Activated naive CD4-positive, alpha-beta T cell treated with anti-CD3 and anti-CD28 coated beads, Interleukin-2, amount 50 U/mL, for 72 hours (primary cell): ENCODE measurements at places on chromosomes 1 and 21. TPM values are rescaled to one million over a fixed set of nuclear protein-coding genes. Genes with fewer than 3 reads are reported as not detected.

SYNC gene
- total RNA-seq, result not detected

AVPR1B gene
- not detected for total RNA-seq

C8A gene
- total RNA-seq, result not detected

RNF186 gene
- total RNA-seq, result not detected

COL9A2 gene
- total RNA-seq, result 7.0 TPM

TMOD4 gene
- 0.77 TPM for total RNA-seq

SYTL1 gene
- total RNA-seq, result 35.1 TPM

KCNA2 gene
- not detected for total RNA-seq

GRCh38 chr1:76374086-76374485 lies 299.5 kb downstream of the ST6GALNAC3 start:
- no peak for DNase-seq

DNA sequence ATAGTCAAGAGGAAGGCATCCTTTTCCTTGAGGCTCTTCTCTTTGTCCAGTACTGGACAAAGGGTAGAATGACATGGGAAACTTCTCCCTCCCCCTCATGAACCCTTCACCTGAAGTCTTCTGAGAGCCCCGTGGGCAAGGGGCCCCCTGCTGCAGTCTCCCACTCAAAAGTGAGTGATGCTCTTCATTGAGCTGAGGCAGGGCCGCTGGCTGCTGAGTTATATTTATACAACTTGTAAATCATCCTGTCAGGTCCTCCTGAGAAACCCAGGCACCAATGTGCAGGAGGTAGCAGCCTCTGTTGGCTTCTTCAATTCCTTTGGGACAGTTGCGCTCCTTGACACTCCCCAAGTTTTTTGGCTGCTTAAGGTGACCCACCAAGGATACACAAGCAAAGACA lies 150.2 kb downstream of the IGSF21 start:
- no peak for DNase-seq

DNA sequence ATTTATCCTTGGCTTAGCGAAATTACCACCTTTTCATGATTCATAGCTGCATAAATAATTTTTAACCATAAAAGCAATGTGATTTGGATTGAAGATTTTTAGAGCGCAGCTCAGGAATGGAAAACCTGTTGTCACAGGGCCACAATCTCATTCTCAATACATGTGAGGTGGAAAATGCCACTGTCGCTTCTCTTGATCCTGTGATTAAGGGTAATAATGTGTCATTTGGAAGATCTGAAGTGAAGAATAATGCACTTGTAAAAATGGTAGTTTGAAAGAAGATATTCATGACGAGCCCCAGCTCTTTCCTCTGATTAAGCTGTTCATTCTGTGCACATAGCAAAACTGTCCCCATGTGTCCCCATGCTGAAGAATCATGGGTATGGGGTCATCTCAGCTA lies 230.4 kb downstream of the BACH1 start:
- no peak for DNase-seq

DNA sequence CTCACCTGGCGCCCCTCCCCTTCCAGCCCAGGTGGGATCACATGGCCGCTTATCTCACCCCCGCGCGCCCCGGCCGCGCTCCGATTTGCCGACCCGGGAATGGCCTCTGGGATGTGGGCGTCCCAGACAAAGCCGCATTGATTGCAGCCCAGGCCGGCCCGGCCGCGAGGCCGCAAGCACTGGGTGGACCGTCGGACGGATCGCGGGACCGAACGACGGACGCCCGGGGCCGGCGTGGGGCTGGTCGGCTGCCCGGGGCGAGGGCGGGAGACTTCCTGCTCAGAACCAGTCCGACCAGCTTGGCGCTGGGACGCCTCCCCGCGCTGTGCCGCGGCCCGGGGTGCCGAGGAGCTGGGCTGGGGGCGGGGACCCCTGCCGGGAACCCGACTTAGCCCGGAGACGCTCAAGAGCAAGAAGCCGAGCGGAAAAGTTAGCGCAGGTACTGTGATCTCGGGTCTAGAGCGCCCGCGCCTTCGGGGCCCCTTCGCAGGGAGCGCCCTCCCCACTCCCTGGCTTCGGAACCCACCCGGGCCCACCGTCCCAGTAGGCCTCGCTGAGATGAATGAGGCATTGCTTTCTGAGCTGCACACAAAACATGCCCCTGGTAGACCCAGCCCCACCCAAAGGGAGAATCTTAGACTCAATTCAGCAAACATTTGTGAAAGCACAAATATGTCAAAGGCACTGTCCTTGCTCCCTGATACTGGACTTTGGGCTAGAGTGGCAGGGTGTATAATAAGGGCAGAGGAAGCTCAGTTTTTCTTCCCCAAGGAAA lies 415 bp upstream of the LAD1 start:
- no peak for DNase-seq

DNA sequence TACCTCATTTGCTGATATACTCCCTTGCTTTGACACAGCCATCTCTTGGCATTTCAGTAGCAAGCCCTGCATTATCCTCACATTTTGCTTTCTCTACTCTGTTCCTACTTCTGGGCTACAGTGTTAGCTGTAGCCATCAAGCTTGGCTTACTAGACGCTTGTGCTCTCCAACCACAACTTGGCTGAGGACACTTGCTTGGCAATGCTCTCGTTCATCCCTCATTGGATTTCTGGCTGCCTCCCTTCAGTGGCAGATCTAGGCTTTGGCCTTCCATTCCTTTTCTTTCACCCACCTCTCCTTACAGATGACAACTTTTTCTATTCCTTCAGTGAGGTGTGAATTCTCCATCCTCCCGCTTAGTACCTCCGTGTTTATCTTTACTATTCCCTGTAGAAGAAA lies 428.7 kb upstream of the LRRC7 start:
- no peak for DNase-seq

DNA sequence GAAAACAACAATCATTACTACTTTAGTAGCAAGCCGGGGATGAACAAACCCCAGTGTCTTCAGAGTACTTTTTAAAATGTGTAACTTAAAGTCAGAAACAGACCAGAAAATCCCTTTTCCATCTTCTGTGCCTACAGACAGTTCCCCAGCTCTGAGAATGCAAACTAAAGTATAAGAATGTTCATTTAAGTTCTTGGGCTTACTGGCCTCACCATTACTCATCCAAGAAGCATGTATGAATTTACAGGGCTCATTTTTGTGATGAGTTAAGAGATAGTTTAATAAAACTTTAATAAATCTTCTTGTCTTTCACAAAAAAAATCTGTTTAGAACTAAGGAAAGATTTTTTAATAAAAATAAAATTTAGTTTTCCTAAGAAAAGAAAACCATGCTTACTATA lies 4.6 kb downstream of the LPGAT1 start:
- DNase-seq, result no peak

- no peak for DNase-seq
Measured at GRCh38 chr1:232590744-232591082, 39.2 kb downstream of the SIPA1L2 start.

- DNase-seq, result no peak
Measured at GRCh38 chr1:180571060-180571831, 12.5 kb downstream of the OVAAL start.

DNA sequence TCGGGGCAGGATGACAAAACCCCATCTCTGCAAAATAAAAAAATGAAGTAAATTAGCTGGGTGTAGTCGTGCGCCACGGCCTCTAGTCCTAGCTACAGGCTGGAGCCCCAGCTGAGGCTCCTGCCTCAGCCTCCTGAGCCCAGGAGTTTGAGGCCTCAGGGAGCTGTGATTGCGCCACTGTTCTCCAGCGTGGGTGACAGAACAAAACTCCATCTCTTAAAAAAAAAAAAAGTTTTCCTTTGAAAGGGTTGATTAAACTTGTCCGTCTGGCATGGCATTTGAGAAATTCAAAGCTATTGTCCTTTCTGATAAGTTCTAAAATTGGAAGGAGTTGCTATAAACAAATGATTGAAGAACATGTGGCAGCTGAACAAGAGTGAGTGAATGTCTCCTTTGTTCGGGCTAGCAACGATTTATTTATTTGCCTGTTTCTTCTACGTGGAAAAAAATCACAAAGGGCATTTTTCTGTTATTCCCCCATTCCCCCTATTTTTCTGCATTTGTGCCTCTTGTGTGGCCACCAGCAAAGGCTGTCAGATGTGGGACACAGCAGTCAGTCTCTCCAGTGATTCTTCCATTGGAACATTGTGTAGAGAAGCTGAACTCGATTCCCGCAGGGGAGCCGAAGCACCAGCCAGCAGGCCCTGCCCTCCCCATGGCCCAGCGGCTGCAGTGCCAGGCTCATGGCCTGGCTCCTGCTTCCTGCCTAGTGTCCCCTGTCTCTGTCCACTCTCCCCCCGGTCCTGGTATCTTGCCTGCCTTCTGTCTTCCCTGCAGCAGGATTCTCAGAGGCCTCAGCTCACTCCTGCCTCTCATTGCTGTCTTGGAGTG lies 21.5 kb upstream of the PWP2 start:
- DNase-seq, result no peak

DNA sequence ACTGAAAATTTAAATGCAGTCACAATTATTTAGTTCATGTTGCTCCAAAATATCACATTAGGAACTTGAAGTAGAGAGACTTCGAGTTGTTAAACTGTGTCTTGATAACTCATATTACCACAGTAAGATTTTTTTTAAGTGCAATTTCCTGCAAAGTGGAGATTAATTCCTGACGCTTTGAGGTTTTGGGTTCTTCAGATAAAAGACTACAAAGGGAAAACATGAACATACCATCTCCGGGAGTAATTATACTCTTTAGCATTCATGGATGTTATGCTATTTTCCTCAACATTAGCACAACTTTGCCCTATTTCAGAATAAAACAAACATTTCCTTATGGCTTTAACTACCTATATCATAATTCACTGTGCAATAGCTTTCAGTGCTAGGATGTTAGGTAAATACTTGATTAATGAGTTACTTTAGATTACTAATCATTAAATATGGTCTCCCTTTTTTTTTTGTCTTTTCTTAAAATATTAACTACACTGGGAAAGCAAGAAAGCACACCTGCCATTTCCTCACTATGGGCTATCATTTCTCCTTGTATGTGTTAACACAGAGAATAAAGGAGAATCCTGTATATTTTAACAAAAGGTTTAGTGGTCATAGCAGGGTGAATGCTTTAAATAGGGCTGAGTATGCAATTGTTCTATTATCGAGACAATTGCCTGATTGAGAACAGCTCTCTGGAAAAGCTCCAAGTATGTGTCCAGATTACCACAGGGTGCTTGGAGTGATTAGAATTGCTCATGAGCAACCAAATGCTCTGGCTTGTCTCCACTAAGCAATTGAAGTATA lies 252.5 kb upstream of the C1orf105 start:
- no peak for DNase-seq

GRCh38 chr1:66696771-66697170 lies 55.5 kb upstream of the DYNLT5 start:
- no peak for DNase-seq

DNA sequence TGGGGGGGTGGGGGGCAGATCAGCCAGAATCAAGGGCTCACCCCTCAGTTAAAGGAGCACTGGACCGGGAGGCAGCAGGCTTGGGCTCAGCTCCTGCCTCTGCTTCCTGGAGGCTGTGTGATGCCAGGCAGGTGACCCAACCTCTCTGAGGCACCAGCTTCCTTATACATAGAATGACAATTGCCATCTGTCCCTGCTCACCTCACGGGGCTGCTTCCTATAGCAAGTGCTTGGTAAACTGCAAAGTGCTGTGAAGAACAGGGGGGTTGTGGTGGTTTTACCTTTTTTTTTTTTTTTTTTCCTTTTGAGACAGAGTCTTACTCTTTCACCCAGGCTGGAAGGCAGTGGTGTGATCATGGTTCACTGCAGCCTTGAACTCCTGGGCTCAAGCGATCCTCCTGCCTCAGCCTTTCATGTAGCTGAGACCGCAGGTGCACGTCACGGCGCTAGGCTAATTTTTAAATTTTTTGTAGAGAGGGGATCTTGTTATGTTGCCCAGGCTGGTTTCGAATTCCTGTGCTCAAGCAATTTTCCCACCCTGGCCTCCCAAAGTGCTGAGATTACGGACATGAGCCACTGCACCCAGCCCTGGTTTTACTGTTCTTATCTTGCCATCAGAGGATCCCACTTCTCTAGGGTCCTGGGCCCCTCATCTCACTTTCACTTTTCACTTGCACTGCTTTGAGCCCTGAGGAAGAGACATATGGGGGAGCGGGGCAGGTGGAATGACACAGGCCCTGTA lies 11.6 kb downstream of the KCNQ4 start:
- DNase-seq, result no peak

DNA sequence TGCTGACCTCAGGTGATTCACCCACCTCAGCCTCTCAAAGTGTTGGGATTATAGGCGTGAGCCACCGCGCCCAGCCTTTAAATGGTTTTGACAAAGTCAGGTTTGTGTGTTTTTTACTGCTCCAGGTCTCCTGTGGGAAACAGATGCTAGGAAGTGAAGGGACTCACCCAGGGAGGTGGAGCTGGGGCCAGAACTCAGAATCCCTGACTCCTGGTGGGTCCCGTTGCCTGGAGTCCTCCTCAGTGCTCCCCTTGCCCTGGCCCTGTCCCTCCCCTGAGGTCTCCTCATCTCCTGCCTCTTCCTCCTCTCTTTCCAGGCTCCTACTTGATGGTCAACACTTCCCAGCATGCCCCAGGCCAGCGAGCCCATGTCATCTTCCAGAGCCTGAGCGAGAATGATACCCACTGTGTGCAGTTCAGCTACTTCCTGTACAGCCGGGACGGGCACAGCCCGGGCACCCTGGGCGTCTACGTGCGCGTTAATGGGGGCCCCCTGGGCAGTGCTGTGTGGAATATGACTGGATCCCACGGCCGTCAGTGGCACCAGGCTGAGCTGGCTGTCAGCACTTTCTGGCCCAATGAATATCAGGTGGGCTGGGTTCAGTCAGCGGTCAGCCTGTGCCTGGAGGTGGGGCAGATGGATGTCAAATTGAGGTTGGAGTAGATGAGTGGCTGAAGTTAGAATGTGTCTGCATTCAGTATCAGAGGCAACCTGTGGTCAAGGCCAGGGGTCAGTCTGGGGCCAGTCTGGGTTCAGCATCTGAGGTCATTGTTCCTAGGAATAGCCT lies 22.1 kb downstream of the PTPRU start:
- DNase-seq, result no peak

- no peak for DNase-seq
Measured at GRCh38 chr1:58983162-58983561, 199.3 kb upstream of the JUN start.

GRCh38 chr1:246265481-246265880 lies 241.6 kb downstream of the SMYD3 start:
- DNase-seq, result no peak

DNA sequence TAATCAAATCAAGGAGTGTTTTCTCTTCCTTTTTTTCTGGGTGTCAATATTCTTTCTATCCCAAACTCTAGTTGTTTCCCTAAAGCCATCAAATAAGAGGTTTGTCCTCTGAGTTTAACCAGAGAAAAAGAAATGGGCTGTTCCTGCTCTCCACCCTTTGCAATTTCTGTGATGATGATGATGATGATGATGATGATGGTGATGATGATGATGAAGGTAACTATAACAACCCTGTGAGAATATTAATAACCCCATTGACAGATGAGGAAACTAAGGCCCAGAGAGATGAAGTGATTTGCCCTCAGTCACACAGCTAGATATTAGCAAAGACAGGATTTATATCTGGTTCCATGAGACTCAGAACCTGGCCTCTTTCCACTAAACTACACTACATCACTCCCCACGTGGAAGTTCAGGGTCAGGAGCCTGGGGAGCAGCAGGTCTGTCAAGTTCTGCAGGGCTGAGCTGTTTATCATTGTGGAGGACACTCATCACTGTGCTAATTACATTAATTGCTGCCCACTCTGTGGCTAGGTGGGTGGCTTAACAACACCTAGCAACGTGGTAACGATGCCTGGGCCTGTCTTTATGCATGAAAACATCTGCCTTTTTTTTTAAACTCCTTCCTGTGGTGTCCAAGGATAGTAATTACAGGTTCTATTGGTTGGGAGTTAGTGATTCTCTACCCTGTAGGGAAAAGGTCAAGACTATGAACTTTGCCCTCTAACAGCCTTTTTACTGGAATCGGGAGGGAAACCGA lies 19.0 kb upstream of the JUN start:
- no peak for DNase-seq
